CD4-positive, alpha-beta T cell (primary cell): ENCODE measurements at places on chromosomes 13 and 19. TPM values are rescaled to one million over a fixed set of nuclear protein-coding genes. Genes with fewer than 3 reads are reported as not detected.

GRCh38 chr19:7676376-7676775 is 514 bp upstream of the MCEMP1 start:
- DNase-seq = no peak

DNA sequence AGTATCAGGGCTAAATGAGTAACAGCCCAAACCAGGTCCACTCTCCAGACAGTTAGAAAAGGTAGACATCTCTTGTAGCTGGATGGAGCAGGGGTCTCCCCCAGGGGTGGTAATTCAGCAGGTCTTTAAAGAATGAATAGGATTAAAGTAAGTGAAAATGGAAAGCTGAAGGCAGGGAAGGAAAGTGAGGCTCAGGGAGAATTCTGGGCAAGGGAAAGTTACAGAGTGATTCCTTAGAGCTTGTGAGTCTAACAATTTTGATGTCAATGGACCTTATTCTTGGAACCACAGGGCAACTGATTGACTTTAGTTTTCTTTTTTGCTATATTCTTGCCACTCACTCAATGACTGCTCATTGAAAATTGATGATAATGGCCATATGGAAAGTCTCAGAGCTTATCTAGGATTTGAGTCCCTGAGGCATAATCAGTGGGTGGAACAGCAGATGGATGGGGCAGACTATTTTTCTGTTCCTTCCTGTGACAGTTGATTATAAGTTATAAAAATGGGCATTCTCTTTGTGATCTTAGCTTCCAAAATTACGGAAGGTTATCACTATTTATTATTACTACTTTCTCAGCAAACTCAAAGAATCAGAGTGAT is 76.9 kb downstream of the LRCH1 start:
- DNase-seq = no peak

- peak; percentile 90 for DNase-seq
These were observed 13.6 kb upstream of the C5AR1 start for GRCh38 chr19:47296036-47296435.

- no peak for DNase-seq
These were observed 2138.5 kb upstream of the PCDH20 start for GRCh38 chr13:63554157-63554556.

DNA sequence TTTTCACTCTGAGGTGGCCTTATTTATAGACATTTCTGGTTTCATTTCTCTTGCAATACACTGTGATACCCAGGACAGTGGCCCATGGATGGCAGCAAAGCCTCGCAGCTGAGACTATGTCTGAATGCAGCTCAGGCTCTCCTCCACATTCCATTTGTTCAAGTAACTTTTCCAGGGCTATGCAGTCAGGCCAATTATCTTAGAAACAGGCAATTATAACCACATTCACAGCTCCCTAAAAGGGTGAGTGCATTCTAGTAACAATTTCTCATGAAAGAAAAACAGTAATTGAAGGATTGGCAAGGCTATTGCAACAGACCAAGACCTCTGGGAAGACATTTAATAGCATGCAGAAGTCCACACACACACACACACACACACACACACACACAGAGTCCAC is 264.0 kb downstream of the TBC1D4 start:
- no peak for DNase-seq

DNA sequence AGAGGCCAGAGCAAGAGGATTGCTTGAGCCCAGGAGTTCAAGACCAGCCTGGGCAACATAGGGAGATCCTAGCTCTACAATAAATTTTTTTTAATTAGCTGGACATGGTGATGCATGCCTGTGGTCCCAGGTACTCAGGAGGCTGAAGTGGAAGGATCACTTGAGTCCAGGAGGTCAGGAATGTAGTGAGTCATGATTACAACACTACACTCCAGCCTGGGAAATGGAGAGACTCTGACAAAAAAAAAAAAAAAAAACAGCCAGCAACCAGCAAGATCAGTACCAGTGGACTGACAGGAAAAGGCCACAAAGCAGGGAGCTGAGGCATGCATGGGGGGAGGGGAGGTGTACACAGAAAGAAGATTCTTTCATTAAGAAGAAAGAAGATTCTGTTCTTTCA is 52.7 kb upstream of the RFXAP start:
- no peak for DNase-seq

- no peak for DNase-seq
These were observed 590 bp downstream of the LILRB5 start for GRCh38 chr19:54256250-54257115.

DNA sequence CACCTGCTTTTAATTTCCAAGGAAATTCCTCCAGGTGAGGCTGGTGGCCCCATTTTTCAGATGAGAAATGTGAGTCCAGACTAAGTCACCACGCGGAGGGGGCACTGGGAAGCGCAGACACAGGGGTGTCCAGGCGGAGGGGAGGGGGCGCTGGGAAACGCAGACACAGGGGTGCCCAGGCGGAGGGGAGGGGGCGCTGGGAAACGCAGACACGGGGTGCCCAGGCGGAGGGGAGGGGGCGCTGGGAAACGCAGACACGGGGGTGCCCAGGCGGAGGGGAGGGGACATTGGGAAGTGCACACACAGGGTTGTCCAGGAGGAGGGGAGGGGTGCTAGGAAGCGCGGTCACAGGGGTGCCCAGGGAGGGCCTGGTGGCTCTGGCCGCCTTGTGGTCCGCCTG is 3.5 kb downstream of the GRK1 start:
- no peak for DNase-seq

DNA sequence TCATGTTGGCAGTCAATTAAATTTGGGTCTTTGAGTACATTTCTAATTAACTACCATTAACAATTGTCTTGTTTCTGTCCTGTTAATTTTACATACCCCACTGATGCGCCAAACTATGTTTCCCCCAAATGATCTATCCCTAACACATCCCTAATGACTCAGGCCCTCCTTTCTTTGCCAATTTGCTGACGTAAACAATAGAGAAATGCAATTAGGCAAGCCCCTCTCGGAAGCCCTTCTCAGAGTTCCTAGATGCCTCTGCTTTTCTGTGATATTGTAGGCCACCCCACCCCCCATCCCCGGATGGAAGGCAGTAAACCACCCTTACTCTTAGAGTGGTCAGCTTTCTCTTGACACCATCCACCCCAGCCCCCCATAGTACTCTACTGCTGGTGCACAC is 74.2 kb downstream of the FLT1 start:
- DNase-seq = no peak

DNA sequence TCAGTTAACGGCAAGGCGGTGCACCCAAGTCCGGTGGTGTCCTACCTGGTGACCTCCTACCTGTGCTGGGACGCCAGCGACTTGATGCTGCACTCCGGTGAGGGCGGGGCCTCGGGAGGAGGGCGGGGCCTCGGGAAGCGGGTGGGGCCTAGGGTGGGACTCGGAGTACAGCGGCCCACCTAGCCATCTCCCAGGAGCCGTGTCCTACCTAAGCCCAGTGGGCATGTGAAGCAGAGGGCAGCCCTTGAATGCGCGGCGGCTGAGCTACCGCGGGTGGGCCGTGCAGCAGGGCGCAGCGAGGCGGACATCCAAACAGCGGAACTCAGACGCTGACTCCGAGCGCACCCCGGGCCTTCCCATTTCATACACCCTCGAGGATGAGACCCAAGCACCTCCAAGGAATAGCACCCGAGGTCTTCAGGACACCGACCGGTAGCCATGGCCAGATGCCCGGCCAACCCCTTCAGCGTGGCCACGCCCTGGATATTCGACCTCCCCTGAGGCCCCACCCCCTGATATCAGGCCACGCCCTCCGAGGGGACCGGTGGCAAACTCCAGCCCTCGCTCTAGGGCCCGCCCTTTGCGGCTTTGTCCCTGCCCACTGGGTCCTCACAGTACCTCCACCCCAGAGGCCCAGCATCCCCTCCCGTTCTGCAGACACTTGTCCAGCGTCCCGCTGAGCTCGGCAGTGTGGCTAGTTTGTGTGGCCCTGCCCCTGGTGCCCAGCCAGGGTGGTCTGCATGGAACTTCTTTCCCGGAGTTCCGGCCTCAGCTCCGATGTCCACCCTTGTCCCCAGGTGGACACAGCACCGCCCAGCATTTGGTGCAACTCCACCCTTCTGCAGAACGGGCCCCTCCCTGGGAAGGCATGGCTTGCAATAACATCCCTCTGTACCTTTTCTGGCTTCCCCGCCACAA is 5.4 kb downstream of the KLK1 start:
- peak; percentile 51 for DNase-seq

FFAR3 gene
- total RNA-seq = not detected

RNF17 gene
- 0.28 TPM for total RNA-seq

VAV1 gene
- total RNA-seq = 70.0 TPM
